PC-3 (cell line): ENCODE measurements at places on chromosomes 3 and 15.
A peak's percentile ranks its signal among the peaks of the same experiment; 100 is the strongest.

GRCh38 chr15:20351448-20351971 is 190.1 kb downstream of the GOLGA6L6 start:
- no peak overlapping the region for H3K27ac ChIP-seq
- H3K4me3 ChIP-seq, result no peak overlapping the region
- no peaks in the 10 kb centered on the region for H3K4me1 ChIP-seq
- no peaks in the 10 kb centered on the region for H3K27me3 ChIP-seq

DNA sequence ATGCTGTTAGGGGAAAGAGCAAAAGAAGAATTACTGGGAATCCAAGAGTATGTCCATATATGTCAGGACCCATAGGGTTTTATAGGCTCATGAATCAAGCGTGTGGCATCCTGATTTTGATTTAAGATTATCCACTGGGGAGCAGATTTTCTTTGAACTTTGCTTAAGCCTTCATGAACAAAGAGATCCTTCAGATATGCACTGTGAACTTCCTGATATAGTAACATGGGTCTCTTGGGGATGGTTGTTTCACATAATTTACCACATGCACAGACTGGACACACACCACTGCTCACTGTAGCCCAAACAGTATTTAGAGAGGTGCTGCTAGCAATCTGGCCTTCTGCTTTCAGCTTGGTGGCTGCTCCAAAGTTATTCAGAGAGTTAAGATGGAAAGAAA is 200.9 kb upstream of the ZPLD1 start:
- H3K27ac ChIP-seq, result peak overlapping the region; percentile 30
- H3K27me3 ChIP-seq, result no peaks in the 10 kb centered on the region
- H3K36me3 ChIP-seq, result no peaks in the 10 kb centered on the region
- DNase-seq, result peak; percentile 78
- H3K4me1 ChIP-seq, result peaks cover 44% of the 10 kb centered on the region

DNA sequence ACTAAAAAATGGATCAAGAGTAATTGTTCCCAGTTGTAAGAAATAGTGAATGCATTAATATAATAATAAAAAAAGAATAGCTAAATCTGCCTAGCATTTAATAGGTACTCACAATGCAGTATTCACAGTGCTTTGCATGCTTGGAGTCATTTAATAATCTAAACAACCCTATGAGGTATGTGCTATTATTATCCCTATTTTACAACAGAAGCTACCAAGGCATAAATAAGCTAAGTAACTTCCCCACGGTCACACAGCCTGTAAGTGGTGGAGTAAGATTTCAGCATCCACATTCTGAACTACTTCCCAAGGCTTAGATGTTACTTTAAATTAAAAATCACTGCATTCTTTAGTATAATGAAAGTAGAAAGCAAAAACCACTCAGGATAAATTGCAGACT is 102.9 kb downstream of the PLCH1 start:
- H3K27me3 ChIP-seq, result no peaks in the 10 kb centered on the region
- no peak overlapping the region for H3K27ac ChIP-seq
- H3K36me3 ChIP-seq, result no peaks in the 10 kb centered on the region
- H3K4me1 ChIP-seq, result no peaks in the 10 kb centered on the region
- no peak for DNase-seq
- no peak overlapping the region for H3K4me3 ChIP-seq

GRCh38 chr15:56367156-56367555 is 1.9 kb downstream of the TEX9 start:
- H3K4me3 ChIP-seq, result no peak overlapping the region
- H3K27ac ChIP-seq, result no peak overlapping the region
- peaks cover 4% of the 10 kb centered on the region; the same call in 1 of the 2 replicates for H3K4me1 ChIP-seq
- no peaks in the 10 kb centered on the region for H3K27me3 ChIP-seq

DNA sequence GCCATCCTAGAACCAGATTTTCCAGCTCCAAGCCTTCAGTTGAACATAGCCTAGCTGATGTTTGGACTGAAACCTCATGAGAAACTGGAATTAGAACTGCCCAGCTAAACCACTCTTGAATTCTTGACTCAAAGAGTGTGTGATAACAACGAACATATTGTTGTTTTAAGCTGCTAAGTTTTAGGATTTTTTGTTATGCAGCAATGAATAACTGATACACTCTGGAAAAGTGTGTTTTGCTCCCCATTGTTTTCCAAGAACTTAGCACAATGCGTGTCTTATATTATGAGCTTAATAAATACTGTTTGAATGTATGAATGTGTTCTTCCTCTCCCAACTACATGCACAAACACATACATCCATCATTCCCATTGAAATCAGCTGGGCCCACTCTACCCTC is 379.6 kb downstream of the EDEM1 start:
- H3K27me3 ChIP-seq, result no peaks in the 10 kb centered on the region
- H3K27ac ChIP-seq, result no peak overlapping the region
- no peak for DNase-seq
- no peaks in the 10 kb centered on the region for H3K36me3 ChIP-seq
- H3K4me1 ChIP-seq, result no peaks in the 10 kb centered on the region
- H3K4me3 ChIP-seq, result no peak overlapping the region

GRCh38 chr3:102354818-102355515 is 79.8 kb upstream of the ZPLD1 start:
- H3K27ac ChIP-seq, result peak overlapping the region; percentile 55
- H3K27me3 ChIP-seq, result no peaks in the 10 kb centered on the region
- DNase-seq, result peak; percentile 85
- no peak overlapping the region for H3K4me3 ChIP-seq
- H3K4me1 ChIP-seq, result peaks cover 20% of the 10 kb centered on the region

DNA sequence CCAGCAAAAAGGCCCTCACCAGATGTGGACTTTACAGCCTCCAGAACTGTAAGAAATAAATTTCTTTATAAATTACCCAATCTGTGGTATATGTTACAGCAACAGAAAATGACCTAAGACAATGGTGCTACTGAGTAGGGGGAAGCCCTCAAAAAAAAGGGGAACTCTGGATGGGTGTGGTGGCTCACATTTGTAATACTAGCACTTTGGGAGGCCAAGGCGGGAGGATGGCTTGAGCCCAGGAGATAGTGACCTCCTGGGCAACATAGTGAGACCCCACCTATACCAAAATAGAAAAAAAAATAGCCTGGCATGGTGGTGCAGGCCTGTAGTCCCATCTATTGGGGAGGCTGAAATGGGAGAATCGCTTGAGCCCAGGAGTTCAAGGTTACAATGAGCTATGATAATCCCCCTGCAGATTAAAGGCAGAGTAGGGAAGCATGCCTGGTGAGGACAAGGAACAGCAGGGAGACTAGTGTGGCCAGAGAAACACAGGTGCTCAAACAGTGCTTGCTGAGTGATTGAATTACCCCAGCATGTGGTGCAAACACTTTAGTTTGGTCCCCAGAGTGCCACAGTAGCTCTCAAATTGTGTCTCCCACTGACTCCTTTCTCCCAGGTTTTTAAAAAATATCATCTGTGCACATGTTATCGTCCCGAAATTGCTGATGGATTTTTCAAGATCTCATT is 13.9 kb upstream of the USP3 start:
- no peak overlapping the region for H3K4me3 ChIP-seq
- no peak overlapping the region for H3K27ac ChIP-seq
- DNase-seq, result no peak
- no peaks in the 10 kb centered on the region for H3K36me3 ChIP-seq
- no peaks in the 10 kb centered on the region for H3K27me3 ChIP-seq
- peaks cover 35% of the 10 kb centered on the region for H3K4me1 ChIP-seq

GRCh38 chr3:134312873-134313846 is 61.1 kb downstream of the AMOTL2 start:
- no peaks in the 10 kb centered on the region for H3K36me3 ChIP-seq
- H3K4me3 ChIP-seq, result peak overlapping the region; percentile 81
- H3K27me3 ChIP-seq, result no peaks in the 10 kb centered on the region
- DNase-seq, result peak; percentile 71
- peak overlapping the region; percentile 82 for H3K27ac ChIP-seq
- peaks cover 71% of the 10 kb centered on the region for H3K4me1 ChIP-seq

DNA sequence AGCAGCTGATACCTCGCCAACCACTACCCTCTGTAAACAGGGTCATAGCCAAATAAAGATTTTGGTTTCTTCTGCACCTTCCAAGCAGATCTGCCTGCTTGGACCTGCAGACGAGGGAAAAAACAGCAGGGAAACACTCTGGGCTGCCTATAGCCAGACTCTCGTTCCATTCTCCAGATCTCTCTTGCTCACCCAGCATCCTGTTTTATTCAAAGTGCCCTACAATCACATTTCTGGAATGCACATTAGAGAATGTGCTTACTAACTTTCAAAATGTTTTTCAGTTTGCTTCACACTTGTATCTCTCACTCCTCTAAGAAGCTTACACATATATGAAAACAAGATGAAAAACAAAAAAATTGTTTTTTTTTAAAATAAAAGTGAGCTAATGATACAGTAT is 71.4 kb downstream of the MLH1 start:
- peaks cover 14% of the 10 kb centered on the region for H3K36me3 ChIP-seq
- no peak for DNase-seq
- no peak overlapping the region for H3K27ac ChIP-seq
- H3K27me3 ChIP-seq, result no peaks in the 10 kb centered on the region

GRCh38 chr15:69751566-69751965 is 298.9 kb downstream of the RPLP1 start:
- no peaks in the 10 kb centered on the region for H3K27me3 ChIP-seq
- DNase-seq, result no peak
- no peak overlapping the region for H3K27ac ChIP-seq
- H3K36me3 ChIP-seq, result no peaks in the 10 kb centered on the region

- H3K4me1 ChIP-seq, result no peaks in the 10 kb centered on the region
- no peaks in the 10 kb centered on the region for H3K27me3 ChIP-seq
- no peak overlapping the region for H3K4me3 ChIP-seq
These were observed 8.3 kb downstream of the SERPINI1 start for GRCh38 chr3:167743799-167744198.

GRCh38 chr3:5630406-5630805 is 442.9 kb downstream of the EDEM1 start:
- no peak overlapping the region for H3K27ac ChIP-seq
- H3K4me1 ChIP-seq, result no peaks in the 10 kb centered on the region; the same call in 1 of the 2 replicates
- no peaks in the 10 kb centered on the region for H3K36me3 ChIP-seq
- no peak for DNase-seq

- no peaks in the 10 kb centered on the region for H3K4me1 ChIP-seq
- H3K27me3 ChIP-seq, result no peaks in the 10 kb centered on the region
- no peak overlapping the region for H3K4me3 ChIP-seq
- no peak overlapping the region for H3K27ac ChIP-seq
These were observed 24.2 kb downstream of the WDR93 start for GRCh38 chr15:89714775-89715174.

- no peaks in the 10 kb centered on the region for H3K27me3 ChIP-seq
- no peak overlapping the region for H3K27ac ChIP-seq
- no peak overlapping the region for H3K4me3 ChIP-seq
- peaks cover 48% of the 10 kb centered on the region for H3K4me1 ChIP-seq
These were observed 6.2 kb downstream of the DLG1 start for GRCh38 chr3:197292083-197292646.

GRCh38 chr3:188343894-188344293 is 189.9 kb downstream of the LPP start:
- H3K27ac ChIP-seq, result no peak overlapping the region
- no peaks in the 10 kb centered on the region for H3K27me3 ChIP-seq
- H3K4me3 ChIP-seq, result no peak overlapping the region
- H3K36me3 ChIP-seq, result no peaks in the 10 kb centered on the region
- H3K4me1 ChIP-seq, result peaks cover 7% of the 10 kb centered on the region
- DNase-seq, result no peak

DNA sequence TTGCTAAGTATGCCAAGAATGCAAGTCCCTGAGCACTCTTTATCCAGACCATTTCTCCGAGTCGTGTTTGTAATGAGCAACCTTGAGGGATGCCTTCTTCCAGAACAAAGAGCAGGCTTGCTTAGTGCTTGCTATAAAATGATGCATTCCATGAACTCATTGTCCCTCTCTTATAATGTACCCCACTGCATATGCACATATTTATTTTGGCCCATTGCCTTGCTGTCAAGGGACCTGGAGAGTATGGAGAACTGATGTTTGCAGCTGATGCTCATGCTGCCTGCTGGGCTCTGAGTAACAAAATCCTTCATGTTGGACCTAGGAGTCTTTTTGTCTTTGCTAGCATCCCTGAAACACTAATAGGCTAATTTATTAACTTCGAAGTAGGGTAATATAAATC is 97.8 kb upstream of the AADACL2 start:
- no peak overlapping the region for H3K27ac ChIP-seq
- no peak overlapping the region for H3K4me3 ChIP-seq
- H3K27me3 ChIP-seq, result no peaks in the 10 kb centered on the region
- no peaks in the 10 kb centered on the region for H3K36me3 ChIP-seq

GRCh38 chr3:104564045-104564643 is 802.6 kb upstream of the ALCAM start:
- H3K4me1 ChIP-seq, result no peaks in the 10 kb centered on the region
- no peaks in the 10 kb centered on the region for H3K27me3 ChIP-seq

DNA sequence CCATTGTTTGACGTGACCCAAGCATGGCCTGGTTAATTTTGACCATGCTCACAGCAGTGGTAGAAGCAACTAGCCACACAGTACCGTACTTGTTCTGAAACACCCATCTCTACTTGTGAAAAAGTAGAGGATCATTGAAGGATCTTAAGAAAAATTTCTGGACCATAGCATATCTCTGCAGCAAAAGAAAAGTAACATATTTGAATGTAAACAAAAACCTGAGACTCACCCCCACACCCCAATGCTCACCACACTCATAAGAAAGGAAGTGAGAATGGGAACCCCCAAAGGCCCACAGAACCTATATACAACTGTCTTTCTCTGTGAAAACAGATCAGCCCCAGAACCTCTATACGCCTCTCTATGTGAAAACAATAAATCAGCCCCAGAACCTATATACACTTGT is 33.8 kb upstream of the TFRC start:
- no peak overlapping the region for H3K27ac ChIP-seq
- no peaks in the 10 kb centered on the region for H3K27me3 ChIP-seq
- no peak overlapping the region for H3K4me3 ChIP-seq
- no peaks in the 10 kb centered on the region for H3K36me3 ChIP-seq
- H3K4me1 ChIP-seq, result peaks cover 2% of the 10 kb centered on the region; the same call in 1 of the 2 replicates
- no peak for DNase-seq

- no peaks in the 10 kb centered on the region for H3K36me3 ChIP-seq
- no peak overlapping the region for H3K4me3 ChIP-seq
- H3K27me3 ChIP-seq, result peaks cover 24% of the 10 kb centered on the region
- DNase-seq, result no peak
- no peaks in the 10 kb centered on the region for H3K4me1 ChIP-seq
These were observed 241.2 kb downstream of the KLF13 start for GRCh38 chr15:31567861-31568260.

- no peak overlapping the region for H3K27ac ChIP-seq
- H3K36me3 ChIP-seq, result no peaks in the 10 kb centered on the region
- no peak overlapping the region for H3K4me3 ChIP-seq
- no peaks in the 10 kb centered on the region for H3K4me1 ChIP-seq
These were observed 84.2 kb upstream of the ARRDC4 start for GRCh38 chr15:97876281-97876675.
